ENCODE measurements at places on chromosomes 1 and 21. TPM values are rescaled to one million over a fixed set of nuclear protein-coding genes. Genes with fewer than 3 reads are reported as not detected.

GRCh38 chr1:204801211-204801610 is 69.5 kb upstream of the NFASC start:
- DNase-seq, result no peak

The FAM163A gene
- polyA plus RNA-seq, result not detected

The MYCL gene
- polyA plus RNA-seq, result 2.3 TPM

The ATP1A2 gene
- polyA plus RNA-seq, result not detected

- no peak for DNase-seq
Observed at GRCh38 chr1:227073786-227074185, 133.7 kb downstream of the COQ8A start.

DNA sequence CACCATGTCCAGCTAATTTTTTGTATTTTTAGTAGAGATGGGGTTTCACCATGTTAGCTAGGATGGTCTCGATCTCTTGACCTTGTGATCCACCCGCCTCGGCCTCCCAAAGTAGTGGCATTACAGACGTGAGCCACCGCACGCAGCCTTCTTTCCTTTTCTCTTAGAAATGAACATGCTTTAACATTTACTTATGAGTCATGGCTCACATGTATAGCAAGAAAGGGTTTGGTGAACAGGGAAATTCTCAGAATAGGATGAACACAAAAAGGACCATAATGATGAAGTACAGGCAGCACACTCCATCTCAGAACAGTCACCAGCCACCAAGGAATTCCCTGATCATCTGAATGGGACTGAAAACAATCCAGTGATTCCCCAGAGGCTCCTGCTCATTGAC is 9.4 kb upstream of the VAMP4 start:
- no peak for DNase-seq

- DNase-seq, result no peak
Observed at GRCh38 chr1:12566484-12567287, 51.3 kb downstream of the DHRS3 start.

- DNase-seq, result no peak
Observed at GRCh38 chr1:56397811-56398231, 181.5 kb downstream of the PLPP3 start.

The ANXA9 gene
- 1.1 TPM for polyA plus RNA-seq

- DNase-seq, result no peak
Observed at GRCh38 chr1:180136331-180136967, 18.2 kb upstream of the QSOX1 start.

DNA sequence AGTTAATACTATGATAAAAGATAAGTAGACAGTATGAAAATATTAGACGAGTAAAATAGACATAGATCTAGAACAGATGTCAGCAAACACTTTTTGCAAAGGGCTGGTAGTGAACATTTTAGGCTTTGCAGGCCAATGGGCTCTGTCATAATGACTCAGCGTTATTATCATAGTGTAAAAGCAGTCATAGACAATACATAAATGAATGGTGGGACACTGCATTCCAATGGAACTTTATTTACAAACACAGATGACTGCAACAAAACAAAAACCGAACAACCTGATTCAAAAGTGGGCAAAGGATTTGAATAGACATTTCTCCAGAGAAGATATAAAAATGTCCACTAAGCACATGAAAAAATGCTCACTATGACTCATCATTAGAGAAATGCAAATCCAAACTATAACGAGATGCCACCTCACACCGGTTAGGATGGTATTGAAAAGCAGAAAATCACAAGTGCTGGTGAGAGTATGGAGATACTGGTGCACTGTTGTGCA is 7.3 kb downstream of the GSTM5 start:
- DNase-seq, result peak; percentile 8

- no peak for DNase-seq
Observed at GRCh38 chr1:208888376-208888775, 644.2 kb upstream of the PLXNA2 start.

DNA sequence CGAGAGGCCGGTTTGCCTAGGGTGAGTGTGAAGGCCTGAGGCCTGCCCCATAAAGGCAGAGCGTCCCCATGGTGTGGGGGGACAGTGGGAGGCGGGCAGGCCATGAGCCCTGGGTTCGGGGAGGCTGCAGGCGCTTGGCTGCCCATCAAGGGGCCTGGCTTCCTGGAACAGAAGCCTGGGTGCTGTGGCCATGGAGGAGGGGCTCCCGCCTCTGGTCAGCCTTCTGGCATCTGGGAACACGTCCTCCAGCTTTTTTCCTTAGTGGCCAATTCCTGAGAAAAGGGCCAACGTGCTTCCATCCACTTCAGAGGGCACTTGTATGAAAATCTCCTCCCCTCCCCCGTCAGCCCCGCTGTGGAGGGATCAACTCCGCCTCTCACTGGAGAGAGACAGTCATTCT is 58.7 kb downstream of the PRDM16 start:
- no peak for DNase-seq

The CAP1 gene
- 788 TPM for polyA plus RNA-seq

Measured in mammary epithelial cell (primary cell).